ENCODE measurements at places on chromosomes 6 and 20.

- DNase-seq, result no peak
These were observed 10.9 kb downstream of the PLEKHG1 start for GRCh38 chr6:150610584-150610983.

- no peak for DNase-seq
These were observed at the start of gene RCAN2 for GRCh38 chr6:46491201-46491627. TSS of gene RCAN2 (minus strand) at chr6:46491449.

- DNase-seq, result peak; percentile 10
These were observed 20.4 kb downstream of the TAF11 start for GRCh38 chr6:34867484-34867883.

DNA sequence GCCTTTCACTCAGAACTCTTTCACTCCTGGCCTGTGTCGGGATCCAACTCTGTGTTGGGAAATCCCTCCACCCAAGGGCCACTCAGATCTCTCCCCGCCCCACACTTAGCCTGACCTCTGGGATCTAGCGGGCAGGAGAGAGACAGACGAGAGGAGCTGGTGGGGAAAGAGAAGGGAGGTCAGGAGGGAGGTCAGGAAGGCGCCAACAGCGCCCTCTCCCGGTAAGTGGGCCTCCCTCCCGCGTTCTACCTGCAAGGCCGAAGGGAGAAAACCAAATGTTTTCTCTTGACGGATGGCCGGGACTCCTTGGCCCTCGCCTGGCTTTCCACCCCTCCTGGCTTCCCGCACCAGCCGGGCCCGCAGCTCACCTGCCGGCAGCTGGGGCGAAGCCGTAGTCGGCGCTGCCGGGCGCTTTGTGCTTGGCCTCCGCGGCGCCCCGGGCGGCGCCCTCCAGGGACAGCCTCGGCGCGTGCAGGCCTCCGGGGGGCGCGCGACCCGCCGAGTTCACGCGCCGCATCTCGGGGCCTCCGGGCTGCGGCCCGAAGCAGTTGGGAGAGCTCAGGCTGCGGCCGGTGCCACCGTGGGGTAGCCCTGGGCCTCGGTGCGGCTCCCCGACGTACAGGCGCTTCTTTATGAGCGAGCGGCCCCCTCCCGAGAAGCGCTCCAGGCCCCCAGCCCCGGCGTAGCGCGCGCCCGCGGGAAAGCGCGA lies 38.2 kb downstream of the C6orf132 start:
- DNase-seq, result peak; percentile 79

GRCh38 chr20:16419138-16419715 lies 154.0 kb downstream of the KIF16B start:
- DNase-seq, result no peak

DNA sequence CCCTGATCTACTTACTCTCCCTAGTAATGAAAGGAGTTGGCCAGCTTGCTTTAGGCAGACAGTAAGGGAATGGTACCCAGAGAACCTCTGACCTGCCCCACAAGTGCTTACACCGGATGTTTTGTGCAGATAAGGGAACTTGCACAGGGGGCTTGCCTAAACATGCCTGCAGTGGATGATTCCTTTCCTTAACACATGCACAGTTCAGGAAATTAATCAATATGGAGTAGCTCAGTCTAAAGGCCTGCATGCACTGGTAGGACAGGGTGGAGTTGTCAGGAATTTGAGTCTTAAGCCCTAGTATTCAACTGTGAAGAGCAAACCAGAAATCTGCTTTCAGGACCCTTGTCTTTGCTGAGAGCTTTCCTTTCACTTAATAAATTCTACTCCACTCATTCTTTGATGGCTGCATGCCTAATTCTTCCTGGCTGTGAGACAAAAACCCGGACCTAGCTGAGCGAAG lies 3.9 kb upstream of the TRIM38 start:
- no peak for DNase-seq

DNA sequence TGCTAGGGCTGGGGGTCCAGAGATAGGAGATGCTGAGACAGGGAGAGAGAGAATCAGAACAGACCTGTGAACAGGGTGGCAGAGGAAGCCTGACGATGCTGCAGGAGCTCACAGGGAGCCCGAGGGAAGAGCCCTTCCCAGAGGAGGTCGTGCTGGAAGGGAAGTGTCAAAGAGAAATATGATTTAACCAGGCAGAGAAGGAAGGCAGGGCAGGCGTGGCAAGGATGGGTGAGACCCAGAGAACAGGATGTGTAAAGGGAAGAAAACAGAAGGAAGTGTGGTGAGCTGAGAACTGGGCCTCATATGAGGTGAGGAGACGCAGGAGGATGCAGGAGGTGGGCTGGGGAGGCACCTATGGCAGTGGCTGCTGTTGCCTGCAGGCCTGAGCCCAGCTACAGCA lies 105.6 kb downstream of the ZDHHC14 start:
- no peak for DNase-seq

GRCh38 chr20:41330343-41330720 lies 10.3 kb upstream of the LPIN3 start:
- DNase-seq, result no peak

DNA sequence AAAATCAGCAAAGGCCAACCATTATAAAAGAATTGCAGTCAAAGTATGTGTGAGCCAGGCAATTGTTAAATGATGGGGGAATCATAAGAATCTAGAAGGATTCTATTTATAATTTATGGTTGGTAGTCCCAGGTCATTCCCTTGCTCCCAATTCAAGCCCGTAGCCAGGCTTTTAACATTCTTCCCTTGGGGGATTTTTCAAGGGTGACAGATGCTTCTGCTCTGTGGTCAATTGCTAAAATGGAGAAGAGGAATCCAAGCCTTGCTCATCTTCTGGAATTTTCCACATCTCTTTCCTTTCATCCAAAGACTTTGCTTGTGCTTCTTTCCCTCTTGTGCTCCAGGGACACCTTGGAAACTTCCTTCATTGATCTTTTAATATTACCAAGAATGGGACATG lies 18.0 kb upstream of the BCAS1 start:
- DNase-seq, result no peak

GRCh38 chr6:166467436-166468000 lies 84.8 kb upstream of the MPC1 start:
- DNase-seq, result no peak

DNA sequence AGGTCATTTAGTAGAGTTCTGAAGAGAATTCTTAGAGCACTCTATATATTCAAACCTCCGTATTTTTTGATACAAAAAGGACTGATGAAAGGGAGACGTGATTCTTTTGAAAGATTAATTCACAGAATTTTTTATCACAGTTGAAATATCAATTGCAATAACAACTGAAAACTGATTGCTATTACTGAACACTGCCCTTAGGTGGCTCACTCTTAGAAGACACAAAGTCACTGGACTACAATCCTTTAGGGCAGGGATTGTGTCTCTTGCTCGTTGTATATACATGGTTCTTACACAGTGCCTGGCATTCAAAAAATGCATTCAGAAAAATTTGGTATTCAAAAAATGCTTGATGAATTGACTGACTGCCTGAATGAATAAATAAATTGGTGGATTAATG lies 17.1 kb upstream of the CALHM6 start:
- DNase-seq, result peak; percentile 75
